ENCODE measurements at places on chromosomes 4 and X.

GRCh38 chr4:8837181-8837841 is 34.3 kb downstream of the HMX1 start:
- no peak for DNase-seq

GRCh38 chr4:185357733-185358440 is 37.8 kb downstream of the LRP2BP start:
- DNase-seq = no peak

DNA sequence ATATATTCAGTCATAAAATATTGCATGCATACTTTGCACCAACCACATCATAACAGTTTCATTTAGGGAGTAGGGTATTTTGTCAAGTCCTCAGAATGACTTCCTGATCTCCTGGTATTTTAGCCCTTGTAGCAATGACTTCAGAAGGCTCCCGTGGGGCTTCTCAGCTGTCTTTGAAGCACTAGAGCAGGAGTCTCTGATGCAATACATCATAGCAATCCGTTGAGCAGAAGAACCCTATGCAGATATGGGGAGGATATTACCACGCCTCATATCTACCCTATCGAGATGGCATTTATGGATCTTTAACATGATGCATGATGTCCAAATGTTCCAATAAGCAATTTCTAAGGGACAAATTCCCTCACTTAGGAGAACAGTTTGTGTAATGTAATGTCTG is 373.7 kb upstream of the FTHL17 start:
- DNase-seq = no peak

DNA sequence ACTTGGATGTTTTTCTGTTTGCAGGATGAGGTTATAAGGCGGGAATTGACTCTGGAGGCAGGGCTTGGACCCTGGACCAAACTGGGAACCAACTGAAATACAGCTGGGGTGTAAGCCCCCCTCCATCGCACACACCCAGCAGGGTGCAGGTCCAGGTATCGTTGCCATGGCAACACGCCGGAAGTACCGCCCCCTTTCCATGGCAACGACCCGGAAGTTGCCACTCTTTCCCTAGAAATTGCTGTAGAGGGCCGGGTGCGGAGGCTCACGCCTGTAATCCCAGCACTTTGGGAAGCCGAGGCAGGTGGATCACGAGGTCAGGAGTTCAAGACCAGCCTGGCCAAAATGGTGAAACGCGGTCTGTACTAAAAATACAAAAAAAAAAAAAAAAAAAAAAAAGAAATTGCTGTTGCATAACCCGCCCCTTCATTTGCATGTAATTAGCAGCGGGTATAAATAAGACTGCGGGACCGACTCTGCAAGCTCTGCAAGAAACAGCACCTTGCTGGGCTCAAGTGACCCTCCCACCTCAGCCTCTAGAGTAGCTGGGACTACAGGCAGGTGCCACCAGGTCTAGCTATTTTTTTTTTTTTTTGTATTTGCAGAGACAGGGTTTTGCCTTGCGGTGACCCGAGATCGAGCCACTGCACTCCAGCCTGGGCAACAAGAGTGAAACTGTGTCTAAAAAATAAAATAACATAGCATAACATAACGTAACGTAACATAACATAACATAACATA is 139.6 kb downstream of the CRLF2 start:
- no peak for DNase-seq

DNA sequence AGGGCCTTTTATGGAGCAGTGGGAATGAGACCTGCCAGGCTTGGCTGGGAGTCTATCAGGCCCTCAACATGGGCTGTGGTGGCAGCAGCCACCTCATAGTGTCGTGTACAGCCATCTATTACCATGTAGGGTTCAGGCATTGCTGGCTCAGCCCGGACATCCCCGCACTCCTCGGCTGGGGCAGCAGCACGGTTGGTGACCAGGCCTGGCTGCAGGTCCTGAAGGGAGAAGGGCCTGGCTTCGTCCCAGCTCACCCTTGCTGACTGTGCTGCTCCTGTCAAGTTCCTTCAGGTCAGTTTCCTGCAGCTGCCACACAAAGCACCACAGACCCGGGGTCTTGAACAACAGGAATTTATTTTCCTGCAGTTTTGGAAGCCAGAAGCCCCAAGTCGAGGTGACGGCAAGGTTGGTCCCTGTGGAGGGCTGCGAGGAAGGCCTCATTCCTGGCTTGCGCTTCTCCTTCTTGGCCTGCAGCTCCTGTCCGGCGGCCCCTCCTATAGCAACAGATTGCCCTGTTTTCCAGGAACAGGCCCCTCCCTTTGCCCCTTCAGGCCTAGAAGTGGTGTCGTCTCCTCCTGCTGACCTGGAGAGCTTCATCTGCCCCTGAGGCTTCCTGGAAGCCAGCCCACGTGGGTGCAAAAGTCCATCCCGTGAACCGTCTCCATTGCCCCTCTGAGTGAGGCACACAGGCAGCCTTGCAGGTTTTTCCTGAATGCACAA is 25.2 kb upstream of the SORCS2 start:
- no peak for DNase-seq

- DNase-seq = no peak
These were observed 47.7 kb downstream of the PHKA1 start for GRCh38 chrX:72666451-72666850.

DNA sequence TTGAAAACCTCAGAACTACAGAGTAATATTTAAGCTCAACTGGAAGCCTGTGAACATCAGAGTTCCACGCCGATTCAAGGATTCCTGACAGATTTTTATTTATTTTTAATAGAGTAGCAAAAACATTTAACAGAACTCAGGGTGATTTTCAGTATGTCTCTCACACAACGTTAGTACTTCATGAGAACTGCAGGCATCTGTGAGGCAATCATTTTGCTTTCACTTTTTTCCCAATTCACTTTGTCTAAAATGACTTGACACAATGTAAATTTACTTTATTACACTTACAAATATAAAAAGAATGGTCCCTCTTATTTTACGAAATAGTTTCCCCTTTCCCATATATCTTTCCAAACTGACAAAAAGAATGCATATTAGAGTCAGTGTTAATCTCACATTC is 869.5 kb upstream of the EPHA5 start:
- no peak for DNase-seq

GRCh38 chr4:22897520-22898108 is 204.9 kb downstream of the GBA3 start:
- DNase-seq = no peak

GRCh38 chr4:39802005-39802404 is 104.1 kb downstream of the UBE2K start:
- no peak for DNase-seq

DNA sequence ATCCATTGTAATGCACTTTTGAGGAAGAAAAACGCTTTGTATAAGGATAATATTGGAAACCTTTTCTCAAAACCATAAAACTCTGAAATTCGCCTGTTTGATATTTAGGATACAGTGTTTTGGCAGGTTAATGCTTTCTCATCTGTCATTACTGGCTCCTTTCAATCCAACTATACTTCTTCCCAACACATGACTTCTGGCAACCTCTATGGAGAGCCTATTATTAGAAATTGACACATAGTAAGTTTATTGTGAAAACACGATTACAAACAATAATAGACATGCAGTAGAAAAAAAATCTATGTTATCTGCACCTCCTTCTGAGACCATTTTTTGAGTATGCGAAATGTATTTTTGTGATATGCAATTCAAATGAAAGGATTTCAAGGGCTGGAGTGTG is 4.6 kb upstream of the KLHL34 start:
- DNase-seq = no peak

GRCh38 chr4:40437741-40438383 is 102.7 kb downstream of the CHRNA9 start:
- DNase-seq = no peak

GRCh38 chr4:89939994-89940393 is 45.3 kb downstream of the MMRN1 start:
- DNase-seq = no peak

DNA sequence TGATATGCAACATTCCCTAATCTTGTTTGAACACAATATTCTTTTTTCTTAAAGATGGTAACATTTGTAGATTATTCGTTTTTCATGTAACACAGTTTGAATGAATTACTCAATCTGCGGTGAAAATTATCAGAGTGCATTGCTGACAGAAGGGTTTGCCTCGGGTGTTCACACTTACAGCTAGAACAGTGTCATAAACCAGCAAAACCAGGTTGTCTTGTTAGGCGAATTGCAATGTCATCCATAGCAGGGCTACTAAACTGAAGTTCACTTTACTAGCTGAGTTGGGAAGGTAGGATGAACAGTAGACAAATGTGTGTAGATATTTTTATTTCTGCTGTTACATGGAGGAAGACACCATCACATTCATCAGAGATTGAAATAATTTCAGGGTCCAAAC is 98.9 kb downstream of the SLC39A8 start:
- no peak for DNase-seq

DNA sequence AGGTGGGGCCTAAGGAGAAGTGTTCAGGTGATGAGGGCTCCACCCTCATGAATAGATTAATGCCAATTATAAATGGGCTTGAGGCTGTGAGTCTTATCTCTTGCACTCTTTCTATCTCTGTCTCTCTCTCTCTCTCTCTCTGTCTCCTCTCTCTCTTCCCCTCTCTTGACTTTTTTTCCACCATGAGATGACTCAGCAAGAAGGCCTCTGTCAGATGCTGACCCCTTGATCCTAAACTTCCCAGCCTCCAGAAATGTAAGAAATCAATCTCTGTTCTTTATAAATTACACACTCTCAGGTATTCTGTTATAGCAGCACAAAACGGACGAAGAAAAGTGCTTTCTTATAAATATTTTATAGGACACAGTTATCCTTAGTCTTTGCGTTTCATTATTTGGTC is 184.9 kb upstream of the PCDH7 start:
- no peak for DNase-seq

DNA sequence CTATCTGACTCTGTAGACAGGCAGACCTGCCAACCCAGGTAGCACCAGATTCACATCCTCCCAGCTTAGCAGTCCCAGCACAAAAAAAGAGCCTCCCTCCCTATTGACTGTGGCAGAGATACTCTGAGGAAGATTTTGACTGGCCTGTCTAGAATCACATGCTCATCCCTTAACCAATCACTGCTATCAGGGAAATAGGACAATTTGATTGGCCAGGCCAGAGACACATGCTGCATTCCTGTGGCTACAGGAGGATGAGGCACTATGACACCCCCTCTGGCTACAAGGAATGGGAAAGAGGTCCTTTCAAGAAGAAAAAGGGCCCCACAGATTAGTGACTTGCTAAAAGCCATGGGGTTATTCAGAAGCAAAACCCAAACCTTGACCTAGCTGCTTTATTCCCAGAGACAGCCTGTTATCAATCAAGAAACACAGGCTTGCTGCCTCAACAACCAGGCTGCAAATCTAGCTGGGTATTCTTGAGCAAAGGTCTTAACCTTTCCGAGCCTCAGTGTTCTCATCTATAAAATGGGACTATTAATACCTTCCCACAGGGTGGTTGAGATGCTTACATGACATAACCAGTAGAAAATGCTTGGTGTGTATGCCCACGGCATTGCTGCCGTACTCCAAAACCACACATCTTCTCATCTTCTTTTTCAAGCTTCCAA is 147.6 kb downstream of the BCOR start:
- no peak for DNase-seq

GRCh38 chr4:37453281-37453998 is 208.9 kb downstream of the NWD2 start:
- DNase-seq = peak; percentile 19

- no peak for DNase-seq
These were observed 123.1 kb upstream of the GPM6A start for GRCh38 chr4:175935016-175935661.
